ENCODE measurements at places on chromosomes 1 and 21.

GRCh38 chr21:33071770-33072306, 1.9 kb downstream of the OLIG1 start:
- DNase-seq = peak; percentile 27
- no peak overlapping the region for H3K27ac ChIP-seq

DNA sequence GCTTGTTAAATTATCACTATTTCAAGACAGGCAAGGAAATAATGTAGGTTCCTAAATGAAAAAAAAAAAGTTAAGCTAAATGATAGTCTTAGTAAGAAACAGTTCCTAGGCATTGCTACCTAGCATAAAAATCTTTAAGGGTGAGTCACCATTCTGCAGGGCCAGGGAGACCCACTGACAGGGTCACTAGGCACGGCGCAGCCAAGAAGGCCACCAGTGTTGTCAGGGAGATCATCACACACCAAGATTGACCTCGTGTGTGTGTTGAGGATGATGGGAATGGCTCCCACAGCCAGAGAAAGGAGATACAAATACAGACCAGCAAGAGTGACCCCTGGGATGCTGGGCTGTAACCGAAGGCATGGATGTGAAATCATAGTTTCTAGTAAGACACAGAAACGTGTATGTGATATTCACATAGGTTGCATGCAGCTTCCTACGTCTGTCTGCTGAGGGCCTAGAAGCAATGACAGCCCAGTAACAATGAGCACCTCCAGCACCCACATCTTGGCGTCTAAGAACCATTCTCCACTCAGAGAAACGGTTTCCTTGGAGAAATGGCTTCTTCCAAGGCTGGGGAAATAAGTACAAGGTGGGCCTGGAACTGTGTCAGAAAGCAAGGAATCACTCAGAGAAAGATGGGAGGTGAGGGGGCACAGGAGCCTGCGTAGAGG, 29.1 kb downstream of the RIPK4 start:
- H3K4me3 ChIP-seq = no peak overlapping the region
- no peaks in the 10 kb centered on the region for H3K4me1 ChIP-seq
- no peaks in the 10 kb centered on the region for H3K27me3 ChIP-seq
- no peak overlapping the region for H3K27ac ChIP-seq
- DNase-seq = no peak

DNA sequence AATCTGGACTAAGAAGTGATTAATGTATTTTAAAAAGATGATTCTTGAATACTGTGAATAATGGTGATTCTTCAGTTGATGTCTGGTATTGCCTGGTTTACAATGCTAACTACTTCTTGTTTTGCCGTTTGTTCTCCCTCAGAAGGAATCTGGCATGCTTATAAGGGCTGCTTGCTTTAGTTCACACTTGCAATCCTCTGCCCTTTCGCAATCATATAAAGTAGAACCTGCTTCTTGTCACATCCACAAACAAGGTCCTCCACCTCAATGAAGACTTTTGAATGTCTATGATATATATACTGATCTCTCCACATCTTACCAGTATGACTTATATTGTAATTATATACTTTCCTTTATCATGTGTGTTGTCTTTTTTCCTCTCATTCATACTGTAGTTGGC, 92.6 kb downstream of the ADGRL4 start:
- H3K4me1 ChIP-seq = no peaks in the 10 kb centered on the region
- no peak overlapping the region for H3K4me3 ChIP-seq
- H3K27me3 ChIP-seq = no peaks in the 10 kb centered on the region
- H3K36me3 ChIP-seq = no peaks in the 10 kb centered on the region
- no peak overlapping the region for H3K27ac ChIP-seq
- no peak for DNase-seq

- no peak overlapping the region for H3K27ac ChIP-seq
- DNase-seq = peak; percentile 12
- H3K36me3 ChIP-seq = no peaks in the 10 kb centered on the region
- H3K27me3 ChIP-seq = no peaks in the 10 kb centered on the region
- H3K4me3 ChIP-seq = no peak overlapping the region
- no peaks in the 10 kb centered on the region for H3K4me1 ChIP-seq
Measured at GRCh38 chr1:244576259-244576892, 76.5 kb upstream of the DESI2 start.

DNA sequence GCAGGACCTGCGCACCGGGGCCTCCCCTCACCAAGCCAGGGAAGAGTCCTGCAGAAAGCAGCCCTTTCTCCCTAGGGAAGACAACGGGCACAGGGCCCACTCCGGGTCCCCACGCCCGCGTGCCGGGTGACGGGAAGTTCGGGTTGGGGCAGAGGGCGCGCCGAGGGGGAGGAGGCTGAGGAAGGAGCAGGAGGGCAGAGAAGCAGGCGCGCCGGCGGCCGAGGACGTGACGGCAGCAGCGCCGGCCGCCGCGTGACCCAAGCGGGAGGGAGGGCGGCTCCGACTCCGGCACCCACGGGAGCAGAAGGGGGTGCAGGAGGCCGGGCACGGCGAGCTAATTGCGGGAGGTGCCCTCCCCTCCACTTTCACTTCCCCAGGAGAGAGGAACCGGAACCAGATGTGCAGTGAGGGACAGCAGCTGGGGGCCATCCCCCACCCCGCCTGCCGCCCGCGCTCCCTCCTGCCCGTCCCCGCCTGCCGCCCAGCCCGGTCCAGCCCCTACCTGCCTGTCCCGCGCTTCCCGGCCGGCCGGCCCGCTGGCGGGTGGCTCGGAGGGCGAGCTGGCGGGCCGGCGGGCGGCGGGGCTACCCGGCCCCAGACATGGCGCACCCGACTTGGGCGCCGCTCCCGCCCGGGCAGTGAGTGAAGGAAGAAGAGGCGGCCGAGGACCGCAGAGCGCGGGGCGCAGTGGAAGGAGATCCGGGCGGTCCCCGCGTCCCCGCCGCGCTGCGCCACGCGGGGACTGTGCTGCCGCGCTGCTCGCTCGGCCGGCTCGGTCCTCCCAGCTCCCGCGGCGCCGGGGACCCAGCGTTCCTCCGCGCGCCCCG, 510 bp downstream of the DENND4B start:
- H3K4me3 ChIP-seq = peak overlapping the region; percentile 85
- H3K27ac ChIP-seq = peak overlapping the region; percentile 60
- peak; percentile 54 for DNase-seq
- no peaks in the 10 kb centered on the region for H3K4me1 ChIP-seq
- no peaks in the 10 kb centered on the region for H3K27me3 ChIP-seq

- DNase-seq = peak; percentile 16
- H3K27ac ChIP-seq = no peak overlapping the region
- H3K27me3 ChIP-seq = no peaks in the 10 kb centered on the region
- H3K36me3 ChIP-seq = no peaks in the 10 kb centered on the region
- no peak overlapping the region for H3K4me3 ChIP-seq
- no peaks in the 10 kb centered on the region for H3K4me1 ChIP-seq
Measured at GRCh38 chr1:229751610-229752009, 125.6 kb downstream of the URB2 start.

DNA sequence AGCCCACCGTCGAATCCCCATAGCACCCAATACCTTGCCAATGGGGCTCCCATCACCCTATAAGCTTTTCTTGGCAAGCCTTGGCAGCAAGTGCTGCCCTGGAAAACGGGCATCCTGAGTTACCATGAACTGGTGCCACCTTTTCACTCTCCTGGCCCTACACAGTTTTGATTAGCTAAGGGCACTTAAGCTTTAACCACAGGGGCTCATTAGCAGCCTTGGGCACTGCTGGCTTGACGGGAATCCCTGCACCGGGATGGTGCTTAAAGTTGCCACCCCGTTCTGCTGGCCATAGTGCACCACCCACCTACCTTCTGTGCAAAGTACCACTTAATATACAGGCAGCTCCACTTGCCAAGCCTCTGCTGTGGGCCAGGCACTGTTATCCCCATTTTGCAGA, 13.7 kb downstream of the PARS2 start:
- H3K4me3 ChIP-seq = no peak overlapping the region
- H3K27me3 ChIP-seq = no peaks in the 10 kb centered on the region
- DNase-seq = no peak

- H3K27ac ChIP-seq = no peak overlapping the region
- no peaks in the 10 kb centered on the region for H3K36me3 ChIP-seq
- no peak overlapping the region for H3K4me3 ChIP-seq
- no peak for DNase-seq
Measured at GRCh38 chr1:162040001-162040400, 16.3 kb upstream of the OLFML2B start.

DNA sequence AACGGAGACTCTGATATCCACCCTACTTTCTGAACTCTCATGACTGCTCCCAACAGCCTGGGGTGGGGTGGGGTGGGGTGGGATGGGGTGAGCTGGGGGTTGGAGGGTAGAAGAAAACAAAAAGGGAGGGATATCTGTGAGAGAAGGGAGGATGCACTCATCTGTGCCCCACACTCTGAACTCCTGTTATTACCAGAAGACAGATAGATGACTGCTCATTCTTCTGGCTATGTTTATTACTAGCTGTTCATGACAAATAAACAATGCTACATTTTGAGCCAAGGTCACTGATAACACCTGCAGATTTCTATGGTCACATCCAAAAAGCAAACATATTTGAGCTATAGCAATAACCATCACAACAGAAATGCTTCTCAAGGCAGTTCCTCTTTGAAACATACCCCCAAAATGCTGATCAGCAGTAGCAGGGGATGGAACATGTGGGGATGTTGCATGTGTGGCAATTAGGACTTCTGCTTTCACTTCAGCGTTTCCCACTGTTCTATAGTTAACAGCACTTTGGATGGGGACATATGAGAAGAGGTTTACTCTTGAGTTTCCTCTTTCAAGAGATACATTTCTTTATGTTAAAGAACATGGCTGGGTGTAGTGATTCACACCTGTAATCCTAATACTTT, 43.3 kb downstream of the GPR3 start:
- H3K4me1 ChIP-seq = peaks cover 16% of the 10 kb centered on the region
- no peak overlapping the region for H3K27ac ChIP-seq
- DNase-seq = no peak
- H3K36me3 ChIP-seq = no peaks in the 10 kb centered on the region

GRCh38 chr1:24770881-24771280, 25.6 kb downstream of the CLIC4 start:
- H3K4me1 ChIP-seq = no peaks in the 10 kb centered on the region
- H3K27me3 ChIP-seq = no peaks in the 10 kb centered on the region
- DNase-seq = no peak
- no peak overlapping the region for H3K27ac ChIP-seq
- no peaks in the 10 kb centered on the region for H3K36me3 ChIP-seq

DNA sequence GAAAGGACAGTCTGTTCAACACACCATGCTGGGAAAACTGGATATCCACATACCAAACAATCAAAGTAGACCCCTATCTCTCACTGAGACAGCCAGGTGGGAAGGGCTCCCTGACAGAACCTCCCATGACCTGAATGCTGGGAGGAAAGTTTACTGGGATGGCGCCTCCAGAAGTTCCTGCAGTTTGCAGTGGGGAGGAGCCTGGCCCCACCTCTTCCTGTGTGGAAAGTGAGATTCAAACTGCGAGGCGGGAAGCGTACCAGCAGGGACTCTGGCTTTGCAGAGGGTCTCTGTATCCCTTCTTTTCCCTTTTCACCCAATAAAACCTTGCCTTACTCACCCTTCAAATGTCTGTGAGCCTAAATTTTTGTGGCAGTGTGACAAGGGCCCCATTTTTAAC, 190.7 kb downstream of the HHIPL2 start:
- no peak overlapping the region for H3K27ac ChIP-seq
- peak; percentile 10 for DNase-seq
- no peaks in the 10 kb centered on the region for H3K27me3 ChIP-seq
- H3K4me3 ChIP-seq = no peak overlapping the region

DNA sequence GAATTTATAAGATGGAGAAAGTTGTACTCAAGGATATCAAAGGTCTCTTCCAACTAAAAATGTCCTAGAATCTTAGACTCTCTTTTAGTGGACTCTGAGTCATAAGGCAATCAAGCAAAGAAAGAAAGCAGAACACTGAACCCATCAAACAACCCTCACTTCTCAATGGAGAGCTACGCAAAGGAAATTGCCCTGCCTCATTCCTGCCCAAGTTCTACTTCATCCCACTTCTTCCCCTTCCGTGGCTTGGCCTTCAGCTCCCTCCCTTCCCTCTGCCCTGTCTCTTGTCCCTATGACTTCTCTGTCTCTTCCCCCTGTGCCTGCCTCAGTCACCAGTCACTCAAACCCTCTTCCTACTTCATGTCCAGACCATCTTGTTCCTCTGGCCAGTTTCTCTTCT, 58.5 kb downstream of the RIMS3 start:
- H3K27ac ChIP-seq = no peak overlapping the region
- H3K4me1 ChIP-seq = no peaks in the 10 kb centered on the region
- no peaks in the 10 kb centered on the region for H3K36me3 ChIP-seq
- no peak overlapping the region for H3K4me3 ChIP-seq

DNA sequence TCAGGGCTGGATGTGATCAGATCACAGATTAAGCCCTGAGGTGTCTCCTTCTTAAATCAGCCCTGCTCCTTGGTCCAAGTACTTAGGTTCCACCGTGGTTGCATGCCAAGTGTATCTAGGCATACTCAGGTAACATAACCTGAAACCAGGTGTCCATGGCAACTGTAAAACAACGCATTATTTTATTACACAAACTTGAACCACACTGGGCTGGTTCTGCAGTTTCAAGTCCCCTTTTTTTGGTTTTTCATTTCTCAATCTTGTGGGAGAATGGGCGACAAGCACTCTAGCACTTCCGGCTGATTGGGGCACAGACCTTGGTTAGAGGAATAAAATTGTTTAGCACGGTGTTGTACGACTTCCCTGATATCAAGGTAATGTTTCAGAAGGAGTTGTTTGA, 65.2 kb downstream of the GBP6 start:
- no peak overlapping the region for H3K27ac ChIP-seq
- H3K4me1 ChIP-seq = no peaks in the 10 kb centered on the region
- no peaks in the 10 kb centered on the region for H3K27me3 ChIP-seq
- DNase-seq = no peak

- no peak overlapping the region for H3K27ac ChIP-seq
- H3K4me1 ChIP-seq = peaks cover 2% of the 10 kb centered on the region
- no peaks in the 10 kb centered on the region for H3K27me3 ChIP-seq
- peak; percentile 44 for DNase-seq
- no peak overlapping the region for H3K4me3 ChIP-seq
Measured at GRCh38 chr1:89918127-89918793, 76.7 kb upstream of the ZNF326 start.

DNA sequence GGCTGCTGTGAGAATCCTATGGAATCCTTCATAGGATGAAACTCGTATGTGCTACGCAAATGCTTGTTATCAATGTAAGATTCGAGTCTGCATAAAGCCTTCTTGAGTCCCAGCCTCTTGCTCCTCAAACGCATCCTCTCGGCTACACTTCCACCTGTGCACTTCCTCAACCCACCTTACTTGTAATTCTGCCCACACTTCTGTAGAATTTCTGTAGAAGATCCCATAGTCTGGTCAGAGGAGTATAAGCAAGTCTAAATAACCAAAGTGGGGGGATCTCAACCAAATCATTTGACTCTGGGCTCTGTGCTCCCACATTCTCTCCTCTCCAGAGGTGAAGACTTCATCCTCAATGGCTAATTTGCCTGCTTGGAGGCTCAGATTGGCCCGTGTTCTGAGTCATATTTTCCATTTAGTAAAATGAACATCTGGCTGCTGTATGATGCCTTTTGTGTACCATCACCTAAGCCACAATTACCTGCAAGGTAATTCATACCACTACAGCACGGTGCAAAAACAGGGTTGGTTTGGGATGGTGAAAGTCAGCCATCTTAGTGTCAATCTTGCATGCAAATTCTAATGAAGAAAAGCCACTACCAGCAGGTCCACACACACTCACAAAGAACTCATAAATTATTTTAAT, 63.2 kb downstream of the ITPKB start:
- no peaks in the 10 kb centered on the region for H3K36me3 ChIP-seq
- peaks cover 16% of the 10 kb centered on the region for H3K4me1 ChIP-seq
- H3K4me3 ChIP-seq = no peak overlapping the region
- no peaks in the 10 kb centered on the region for H3K27me3 ChIP-seq
- DNase-seq = no peak
